ENCODE measurements at places on chromosomes 1 and 21. TPM values are rescaled to one million over a fixed set of nuclear protein-coding genes. Genes with fewer than 3 reads are reported as not detected.

DNA sequence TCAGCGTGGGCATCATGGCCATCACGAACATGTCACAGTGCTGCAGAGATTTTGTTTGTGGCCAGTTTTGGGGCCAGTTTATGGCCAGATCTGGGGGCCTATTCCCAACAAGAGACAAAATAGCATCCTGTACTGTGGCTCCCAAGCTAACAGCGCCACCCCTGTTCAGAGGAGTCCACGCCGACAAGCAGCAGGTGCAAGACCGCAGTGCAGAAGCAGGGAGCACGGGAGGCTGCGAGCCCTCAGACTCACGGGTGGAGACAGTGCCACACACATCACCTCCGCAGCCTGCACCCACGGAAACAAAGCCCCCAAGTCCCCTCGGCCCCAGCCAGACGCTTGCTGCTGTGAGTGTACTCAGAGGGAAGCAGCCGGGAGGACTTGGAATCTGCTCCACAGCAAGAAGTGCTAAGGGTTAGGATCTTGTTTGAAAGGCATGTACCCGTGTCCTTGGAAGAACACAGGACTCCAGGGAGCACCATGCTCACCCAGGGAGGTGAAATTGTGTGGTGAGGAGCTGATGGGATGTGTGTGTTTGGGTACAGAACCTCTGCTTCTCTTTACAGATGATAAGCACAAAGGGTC, 7.1 kb downstream of the TCP10L start:
- no peak for DNase-seq

DNA sequence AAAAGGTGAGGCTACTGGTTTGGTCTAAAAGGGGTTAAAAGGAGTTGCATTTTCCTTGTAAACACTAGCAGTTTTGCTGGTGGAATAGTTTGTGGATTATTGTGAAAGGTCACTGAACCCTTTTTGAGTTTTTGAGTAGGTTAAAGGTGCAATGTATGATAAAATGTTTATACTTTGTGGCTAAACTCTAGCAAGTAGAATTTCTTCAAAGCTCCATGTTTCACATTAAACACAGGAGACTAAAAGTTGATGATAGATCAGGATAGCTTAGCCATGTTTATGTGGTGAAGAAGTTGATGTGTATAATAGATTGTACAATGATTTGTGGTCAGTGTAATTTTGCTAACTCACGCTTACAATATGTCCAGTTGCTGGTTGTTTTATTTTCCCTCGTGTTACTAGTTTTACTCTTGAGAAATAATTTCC, 13.1 kb downstream of the ZNF326 start:
- no peak for DNase-seq

- no peak for DNase-seq
Observed at GRCh38 chr1:61572046-61572445, 152.9 kb downstream of the TM2D1 start.

- no peak for DNase-seq
Observed at GRCh38 chr1:240656531-240656930, 44.6 kb upstream of the GREM2 start.

GRCh38 chr1:2104621-2105427, 54.6 kb downstream of the PRKCZ start:
- no peak for DNase-seq

The OR11L1 gene
- not detected for total RNA-seq

- no peak for DNase-seq
Observed at GRCh38 chr1:196637606-196638005, 14.2 kb upstream of the CFH start.

Measured in spleen (tissue), 13 donors.